Fibroblast of the conjunctiva (primary cell): ENCODE measurements at places on chromosomes 2 and 18.
A peak's percentile ranks its signal among the peaks of the same experiment; 100 is the strongest.

DNA sequence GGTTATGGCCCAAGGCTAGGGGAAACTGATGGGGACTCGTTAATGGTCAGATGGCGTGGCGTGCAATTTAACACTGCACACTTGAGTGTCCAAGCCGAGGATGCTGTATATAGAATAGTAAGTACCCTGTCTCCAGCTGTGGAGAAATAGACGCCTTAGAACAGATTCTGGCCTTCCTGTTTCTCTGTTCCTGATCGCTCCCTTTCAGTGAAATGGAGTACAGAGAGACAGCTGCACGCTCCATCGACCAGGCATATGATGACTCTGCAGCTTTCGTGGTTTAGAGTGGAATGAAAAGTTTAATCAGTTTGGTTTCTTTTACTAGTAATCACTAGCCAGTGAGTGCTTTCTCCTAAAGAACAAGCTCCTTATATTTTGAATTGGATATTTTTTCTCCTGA, 213.4 kb downstream of the NEDD4L start:
- no peak for DNase-seq

- DNase-seq, result no peak
These were observed 217.0 kb downstream of the ANAPC1 start for GRCh38 chr2:111667001-111667400.

GRCh38 chr2:171516793-171517192, 5.5 kb upstream of the CYBRD1 start:
- DNase-seq, result no peak

DNA sequence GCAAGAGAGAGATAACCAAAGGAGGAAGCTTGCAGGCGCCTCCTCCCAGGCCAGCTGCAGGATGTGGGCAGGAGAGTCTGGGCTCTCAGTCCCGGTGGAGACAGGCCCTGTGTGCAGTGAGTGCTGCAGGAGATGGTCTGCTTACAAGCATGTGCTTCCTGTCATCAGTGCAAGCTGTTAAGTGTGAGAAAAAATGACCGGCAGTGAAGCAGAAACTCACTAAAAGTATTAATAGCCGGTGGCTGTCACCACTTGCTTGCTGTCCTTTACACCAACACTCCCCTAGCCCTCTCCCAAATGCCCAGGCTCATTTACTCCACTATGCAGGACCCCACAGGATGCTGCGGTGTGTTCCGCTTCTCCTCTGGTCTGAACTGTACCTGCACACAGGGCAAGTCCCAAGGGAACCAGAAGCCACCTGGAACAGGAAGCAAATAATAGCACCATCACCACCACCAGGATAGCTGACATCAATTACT, 435.6 kb upstream of the HS6ST1 start:
- no peak for DNase-seq

DNA sequence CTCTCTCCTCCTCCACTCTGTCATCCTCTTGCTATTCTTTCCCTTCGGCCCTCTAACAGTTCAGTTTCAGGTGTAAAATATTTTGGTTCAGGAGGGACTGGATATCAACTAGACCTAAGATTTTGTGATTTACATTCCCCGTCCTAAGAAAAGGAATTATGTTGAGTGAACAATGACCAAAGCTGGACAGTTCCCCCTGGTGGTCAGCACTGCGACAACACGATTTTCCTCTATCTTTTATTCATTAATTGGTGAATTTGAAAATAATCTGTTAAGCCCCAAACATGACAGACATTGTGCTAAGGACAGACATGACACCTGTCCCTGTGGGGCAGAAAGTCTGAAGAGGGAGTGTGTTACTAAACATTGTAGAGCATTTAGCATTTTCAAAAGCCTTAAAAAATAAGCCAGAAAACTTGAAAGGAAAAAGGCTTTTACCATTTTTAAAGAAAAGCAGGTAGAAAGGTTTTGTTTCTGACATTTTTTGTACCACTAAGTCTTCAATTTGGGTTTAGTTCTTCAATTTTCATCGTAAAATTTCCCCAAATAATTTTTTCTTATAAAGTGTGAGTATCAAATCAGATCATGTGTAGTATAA, 28.4 kb upstream of the GTF2A1L start:
- peak; percentile 29 for DNase-seq

DNA sequence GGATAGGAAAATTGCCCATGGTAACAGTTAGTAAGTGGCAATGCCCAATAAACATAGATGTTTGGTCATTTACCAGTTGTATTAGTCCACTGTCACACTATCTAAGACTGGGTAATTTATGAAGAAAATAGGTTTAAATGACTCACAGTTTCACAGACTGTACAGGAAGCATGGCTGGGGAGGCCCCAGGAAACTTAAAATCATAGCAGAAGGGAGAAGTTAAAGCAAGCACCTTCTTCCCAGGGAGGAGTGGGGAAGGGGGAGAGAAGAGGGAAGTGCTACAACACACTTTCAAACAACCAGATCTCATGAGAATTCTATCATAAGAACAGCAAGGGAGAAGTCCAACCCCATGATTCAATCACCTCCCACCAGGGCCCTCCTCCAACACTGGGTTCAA, 23.4 kb downstream of the NR4A2 start:
- no peak for DNase-seq

GRCh38 chr2:45643543-45644542, 7.6 kb upstream of the PRKCE start:
- DNase-seq, result no peak

DNA sequence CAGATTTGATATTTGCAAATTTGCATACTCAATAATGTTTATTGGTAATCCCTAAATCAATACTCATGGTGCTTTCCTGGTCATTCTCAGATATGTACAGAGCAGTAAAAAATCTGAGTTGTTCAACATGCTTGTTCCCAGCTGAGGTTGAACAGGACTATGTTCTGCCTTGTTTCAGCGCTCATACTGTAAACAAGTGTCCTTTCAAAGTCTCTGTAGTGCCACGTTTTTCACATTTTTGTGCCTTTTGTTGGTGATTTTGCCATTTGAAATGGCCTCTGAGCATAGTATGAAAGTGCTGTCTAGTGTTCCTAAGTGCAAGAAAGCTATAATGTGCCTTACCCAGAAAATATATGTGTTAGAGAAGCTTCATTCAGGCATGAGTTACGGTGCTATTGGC, 16.0 kb upstream of the GATA6 start:
- no peak for DNase-seq

DNA sequence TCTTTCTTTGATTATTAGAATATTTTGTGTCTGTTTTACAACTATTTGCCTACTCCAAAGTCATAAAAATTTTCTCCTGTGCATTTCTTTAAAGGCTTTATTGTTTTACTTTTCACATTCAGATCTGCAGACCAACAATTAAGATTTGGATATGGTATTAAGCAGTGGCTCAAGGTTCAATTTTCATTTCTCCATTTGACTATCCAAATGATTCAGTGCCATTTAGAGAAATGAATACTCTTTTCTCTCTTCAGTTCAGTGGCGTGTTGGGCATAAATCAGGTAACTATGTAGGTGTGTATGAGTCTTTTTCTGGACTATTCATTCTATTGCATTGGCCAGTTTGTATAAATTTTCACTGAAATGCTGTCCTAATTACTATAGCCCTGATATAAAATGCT, 57.3 kb upstream of the IL1R1 start:
- DNase-seq, result no peak

DNA sequence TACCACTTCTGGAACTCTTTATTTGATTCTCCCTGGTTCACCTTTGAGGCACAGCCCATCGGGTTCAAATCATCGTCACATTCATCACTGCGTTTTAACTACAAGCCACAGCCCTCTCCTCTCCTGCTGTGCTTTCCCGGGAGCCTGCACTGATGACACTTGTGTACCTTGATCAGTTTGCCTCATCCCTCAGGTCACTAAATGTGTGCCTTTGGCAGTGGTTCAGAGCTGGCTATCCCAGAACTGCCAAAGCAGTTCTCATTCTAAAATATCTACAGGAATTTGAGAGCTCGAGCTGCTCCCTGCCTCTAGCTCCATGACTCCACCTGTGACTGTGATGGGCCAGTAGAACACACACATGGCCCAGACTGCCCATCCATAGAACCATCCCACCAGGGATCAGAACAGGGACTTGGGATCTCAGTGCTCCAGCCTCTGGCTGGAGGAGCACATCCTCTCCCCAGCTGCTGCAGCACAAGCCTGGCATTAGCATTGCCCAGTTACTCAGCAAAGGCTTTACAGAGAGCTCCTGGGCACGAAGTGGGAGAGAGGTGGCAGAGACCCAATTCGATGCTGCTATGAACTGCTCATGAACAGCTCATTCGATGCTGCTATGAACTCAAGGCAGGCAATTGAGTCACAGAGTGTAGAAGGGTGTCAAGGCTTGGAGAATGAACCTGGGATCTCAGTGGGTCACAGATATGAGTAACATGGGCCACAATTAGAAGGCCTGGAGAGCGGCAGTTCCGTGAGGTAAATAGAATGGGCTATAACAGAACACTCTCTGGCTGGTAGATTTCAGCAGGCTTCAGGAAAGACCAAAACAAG, 41.9 kb downstream of the EVA1A start:
- no peak for DNase-seq

DNA sequence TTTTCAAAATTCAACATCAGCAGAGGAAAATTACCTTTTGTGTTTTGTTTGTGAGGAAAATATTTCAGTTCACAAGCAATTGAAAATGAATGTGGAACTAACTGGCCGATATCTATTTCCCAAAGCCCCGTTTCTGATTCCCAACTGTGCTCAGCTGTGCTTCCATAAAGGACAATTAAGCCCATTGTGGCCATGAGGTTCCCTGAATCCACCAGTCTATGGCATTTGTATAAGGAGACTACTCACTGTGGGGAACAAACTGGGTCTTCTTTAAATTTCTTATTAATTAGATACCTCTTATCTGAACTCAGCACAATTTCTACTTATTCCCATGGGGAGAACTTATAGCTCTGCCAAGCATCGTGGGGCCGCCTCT, 31.4 kb upstream of the AGAP1 start:
- DNase-seq, result no peak

GRCh38 chr2:147630585-147630984, 214.2 kb upstream of the ACVR2A start:
- no peak for DNase-seq

DNA sequence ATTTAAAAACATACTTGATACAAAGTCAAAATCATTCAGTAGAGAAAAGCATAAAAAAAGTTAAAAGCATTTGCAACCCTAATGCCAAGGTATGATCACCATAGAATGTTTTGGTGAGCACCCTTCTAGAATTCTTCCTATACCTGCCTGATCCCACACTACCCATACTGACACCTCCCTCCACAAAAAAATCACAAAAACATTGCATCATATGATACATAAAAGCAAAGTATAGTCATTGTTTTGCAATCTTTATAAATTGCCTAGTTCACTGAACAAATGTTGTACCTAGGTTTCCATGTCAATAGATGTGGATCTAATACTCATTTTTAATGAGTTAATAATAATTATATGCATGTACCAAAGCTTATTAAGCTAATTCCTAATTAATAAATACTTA, 54.1 kb downstream of the SLC9A4 start:
- DNase-seq, result no peak

DNA sequence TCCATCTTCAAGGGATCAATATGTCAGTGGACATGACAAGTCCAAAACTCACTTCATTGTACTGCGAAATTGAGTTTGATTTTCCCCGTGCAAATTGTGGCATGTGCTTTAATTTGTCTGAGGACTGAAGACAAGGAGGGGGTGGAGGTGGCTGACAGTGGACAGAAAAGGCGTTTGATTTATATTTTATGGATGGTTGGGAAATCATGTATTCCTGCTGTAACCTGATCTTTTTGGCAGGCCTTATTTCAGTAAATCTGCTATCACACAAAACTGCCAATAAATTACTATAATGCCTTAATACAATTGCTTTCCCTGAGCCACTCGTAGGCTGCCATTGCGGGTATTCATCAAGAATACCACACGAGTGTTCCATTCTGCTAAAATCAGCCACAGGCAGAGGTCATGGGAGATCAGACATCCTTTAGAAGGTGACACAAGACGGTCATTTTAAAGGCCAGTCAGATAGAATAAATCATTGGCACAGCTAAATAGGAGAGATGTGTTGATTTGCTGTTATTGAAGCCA, 720.5 kb downstream of the MBD2 start:
- no peak for DNase-seq

GRCh38 chr2:47339745-47340541, 63.0 kb upstream of the MSH2 start:
- DNase-seq, result no peak

DNA sequence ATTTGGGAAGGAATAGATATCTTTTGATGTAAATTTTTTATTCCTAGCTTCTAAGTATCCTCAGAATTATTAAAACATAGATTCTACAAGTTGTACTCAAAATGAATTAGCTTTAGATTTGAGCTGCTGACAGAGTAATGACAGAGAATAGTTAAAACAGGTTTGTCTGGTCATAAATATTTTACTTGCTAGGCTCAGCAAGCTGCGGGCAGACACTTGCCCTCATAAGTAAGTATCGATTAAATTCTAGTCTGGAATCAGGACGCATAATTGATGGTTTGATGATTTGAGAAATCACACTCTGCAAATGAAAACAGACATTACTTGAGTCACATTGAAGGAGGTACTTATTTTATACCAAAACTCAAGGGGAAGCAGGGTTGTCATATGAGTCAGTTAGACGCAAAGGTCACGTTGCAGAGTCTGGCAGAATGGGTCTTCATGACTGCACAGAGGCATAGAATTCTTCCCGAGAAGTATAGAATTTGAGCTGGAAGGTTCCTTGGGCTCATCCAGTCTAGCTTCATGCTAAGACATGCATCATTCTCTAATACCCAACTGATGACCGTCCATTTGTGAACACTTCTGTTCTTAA, 27.5 kb downstream of the ARL4C start:
- no peak for DNase-seq

DNA sequence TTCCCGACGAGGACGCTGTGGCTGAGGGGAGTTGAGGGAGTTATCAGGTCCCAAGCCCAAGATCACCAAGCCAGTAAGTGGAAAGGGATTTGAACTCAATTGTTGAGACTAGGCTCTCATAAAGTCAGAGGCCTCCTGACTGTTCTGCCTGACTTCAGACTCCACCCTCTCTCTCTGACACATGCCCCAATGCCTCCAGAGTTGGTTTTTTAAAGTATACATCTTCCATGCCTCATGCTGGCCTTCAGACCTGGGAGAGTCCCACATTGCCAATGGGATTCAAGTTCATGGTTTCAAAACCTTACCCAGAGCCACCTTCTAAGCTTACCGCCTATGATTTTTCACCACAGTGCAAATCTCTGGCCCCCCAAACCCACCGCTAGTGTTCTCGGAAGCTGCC, 100.8 kb downstream of the RTN4 start:
- no peak for DNase-seq

DNA sequence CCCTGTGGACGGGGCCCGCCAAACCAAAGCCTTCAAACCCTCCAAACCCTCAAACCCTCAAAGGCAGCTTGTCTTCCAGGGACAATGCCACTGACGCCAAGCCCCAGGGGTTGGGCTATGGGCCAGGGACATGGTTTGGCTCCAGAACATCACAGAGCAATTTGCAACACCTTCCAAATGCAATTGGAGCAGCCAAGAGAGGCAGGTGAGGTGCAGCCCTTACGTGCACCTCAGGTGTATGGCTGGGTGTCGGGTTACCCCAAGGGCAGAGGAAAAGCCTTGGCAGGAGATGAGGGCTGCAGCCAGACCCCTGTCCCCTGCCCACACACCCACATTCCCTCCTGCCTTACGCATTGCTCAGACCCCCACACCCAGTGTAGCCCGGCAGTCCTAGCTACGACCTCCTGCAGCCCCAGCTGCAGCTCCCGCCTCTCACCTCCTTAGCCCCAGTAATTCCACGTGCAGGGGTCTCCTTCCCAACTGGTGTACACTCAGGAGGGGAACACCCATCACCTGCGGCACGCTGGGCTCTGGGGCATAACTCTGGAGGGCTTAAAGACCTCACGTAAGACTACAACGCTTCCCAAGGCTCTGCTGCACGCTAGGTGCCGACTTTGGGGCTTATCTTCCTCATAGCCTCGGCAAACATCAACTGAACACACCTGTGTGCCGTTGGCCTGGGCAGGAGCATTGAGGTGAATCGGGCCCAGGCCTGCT, 88.7 kb downstream of the TFCP2L1 start:
- DNase-seq, result no peak
